GM13976 (cell line): ENCODE measurements at places on chromosomes 12 and 14.

- DNase-seq: no peak
These were observed 15.5 kb downstream of the GLIPR1L1 start for GRCh38 chr12:75349946-75350345.

GRCh38 chr14:49405291-49405690, 180.9 kb downstream of the RPS29 start:
- DNase-seq: no peak

DNA sequence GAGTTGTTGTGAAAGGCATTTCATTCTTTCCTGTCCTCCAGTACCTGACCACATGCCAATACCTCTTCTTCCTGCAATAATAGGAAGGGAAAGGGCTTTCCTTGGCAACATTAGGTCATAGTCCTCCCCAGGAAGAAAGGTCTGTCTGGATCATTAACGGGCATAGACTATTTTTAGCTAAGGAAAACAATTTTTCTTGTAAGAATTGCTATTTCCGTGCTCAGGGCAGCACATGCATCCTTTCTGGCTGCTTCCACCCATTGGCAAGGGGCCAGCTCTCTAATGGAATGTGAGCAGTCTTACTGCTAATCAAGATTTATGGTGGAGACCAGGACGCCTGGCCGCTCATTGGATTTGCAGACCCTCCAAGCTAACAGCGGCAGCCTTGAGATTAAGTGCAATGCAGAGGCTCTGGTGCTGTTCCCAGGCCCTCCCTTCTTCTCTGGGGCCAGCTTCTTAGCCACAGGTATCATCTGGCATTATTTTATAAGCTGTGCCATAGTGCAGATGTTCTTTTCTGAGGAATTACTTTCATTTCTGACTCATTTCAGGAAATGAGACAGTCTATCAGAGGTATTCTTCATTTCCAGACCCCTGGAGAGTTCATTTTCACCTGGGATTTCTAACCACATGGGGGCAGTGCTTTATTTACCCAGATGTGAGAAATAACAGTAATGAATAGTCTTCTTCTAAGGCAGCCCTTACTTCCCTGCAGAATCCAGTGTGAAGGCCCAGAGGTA, 52.9 kb downstream of the ANO6 start:
- DNase-seq: peak; percentile 17

GRCh38 chr14:99077076-99077843, 194.7 kb downstream of the BCL11B start:
- no peak for DNase-seq

DNA sequence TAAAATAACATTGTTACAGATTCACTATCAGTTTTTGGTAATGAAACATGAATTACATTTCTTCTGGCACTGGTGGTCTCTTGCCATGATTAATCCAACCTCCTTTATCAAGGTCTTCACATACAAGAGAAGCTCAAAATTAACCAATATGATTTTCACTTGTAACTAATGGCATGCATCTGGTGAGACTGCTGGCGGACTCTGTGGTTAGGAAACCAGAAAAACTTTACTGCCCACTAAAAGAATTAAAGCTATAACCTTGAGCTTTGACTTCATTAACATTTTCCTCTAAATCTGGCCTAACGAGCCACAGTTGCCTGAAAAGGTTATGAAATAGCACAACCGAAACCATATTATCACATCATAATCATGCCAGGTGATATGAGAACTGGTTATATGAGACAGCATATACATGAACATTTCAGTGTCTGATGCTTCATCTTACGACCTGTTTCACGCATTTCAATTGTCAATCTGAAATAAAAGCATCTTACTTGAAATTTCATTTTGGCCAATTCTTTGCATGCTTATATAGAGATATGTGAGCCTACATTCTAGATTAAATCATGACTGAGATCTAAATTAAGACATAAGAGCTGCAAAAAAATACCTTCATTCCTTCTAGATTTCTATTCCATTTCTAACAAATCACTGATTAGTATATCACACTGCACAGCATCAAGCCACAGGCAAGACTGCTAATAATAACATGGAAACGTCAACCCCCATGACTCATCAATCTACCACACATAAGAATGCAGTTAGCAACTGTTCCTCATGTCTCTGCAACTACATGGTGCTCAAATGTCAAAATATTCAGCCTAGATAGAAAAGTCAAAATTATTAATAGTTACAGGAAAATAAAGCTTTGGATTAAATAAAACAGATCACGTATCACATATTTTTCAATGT, 89.3 kb downstream of the OSBPL8 start:
- peak; percentile 48 for DNase-seq

- no peak for DNase-seq
These were observed 15.7 kb upstream of the MAX start for GRCh38 chr14:65117769-65118745.

GRCh38 chr12:112482733-112483132, 64.0 kb downstream of the PTPN11 start:
- no peak for DNase-seq

GRCh38 chr12:97541366-97541765, 78.8 kb downstream of the RMST start:
- no peak for DNase-seq

DNA sequence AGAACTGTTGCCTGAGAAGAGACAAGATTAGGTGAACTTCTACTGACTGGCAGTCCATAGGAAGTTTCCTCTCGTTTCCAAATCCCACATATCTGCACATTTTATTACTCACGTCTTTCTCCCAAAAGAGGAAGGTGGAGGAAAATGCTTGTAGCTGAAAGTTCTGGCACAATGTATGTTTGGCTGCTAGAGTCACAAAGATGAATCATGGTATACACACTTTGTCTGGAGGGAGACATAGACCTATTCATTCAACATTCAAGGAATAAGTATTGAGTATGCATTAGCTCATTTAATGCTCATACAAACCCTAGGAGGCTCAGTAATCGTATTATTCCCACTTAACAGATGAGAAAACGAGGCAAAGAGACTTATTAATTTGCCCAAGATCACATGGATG, 291.8 kb downstream of the FOXN3 start:
- no peak for DNase-seq

DNA sequence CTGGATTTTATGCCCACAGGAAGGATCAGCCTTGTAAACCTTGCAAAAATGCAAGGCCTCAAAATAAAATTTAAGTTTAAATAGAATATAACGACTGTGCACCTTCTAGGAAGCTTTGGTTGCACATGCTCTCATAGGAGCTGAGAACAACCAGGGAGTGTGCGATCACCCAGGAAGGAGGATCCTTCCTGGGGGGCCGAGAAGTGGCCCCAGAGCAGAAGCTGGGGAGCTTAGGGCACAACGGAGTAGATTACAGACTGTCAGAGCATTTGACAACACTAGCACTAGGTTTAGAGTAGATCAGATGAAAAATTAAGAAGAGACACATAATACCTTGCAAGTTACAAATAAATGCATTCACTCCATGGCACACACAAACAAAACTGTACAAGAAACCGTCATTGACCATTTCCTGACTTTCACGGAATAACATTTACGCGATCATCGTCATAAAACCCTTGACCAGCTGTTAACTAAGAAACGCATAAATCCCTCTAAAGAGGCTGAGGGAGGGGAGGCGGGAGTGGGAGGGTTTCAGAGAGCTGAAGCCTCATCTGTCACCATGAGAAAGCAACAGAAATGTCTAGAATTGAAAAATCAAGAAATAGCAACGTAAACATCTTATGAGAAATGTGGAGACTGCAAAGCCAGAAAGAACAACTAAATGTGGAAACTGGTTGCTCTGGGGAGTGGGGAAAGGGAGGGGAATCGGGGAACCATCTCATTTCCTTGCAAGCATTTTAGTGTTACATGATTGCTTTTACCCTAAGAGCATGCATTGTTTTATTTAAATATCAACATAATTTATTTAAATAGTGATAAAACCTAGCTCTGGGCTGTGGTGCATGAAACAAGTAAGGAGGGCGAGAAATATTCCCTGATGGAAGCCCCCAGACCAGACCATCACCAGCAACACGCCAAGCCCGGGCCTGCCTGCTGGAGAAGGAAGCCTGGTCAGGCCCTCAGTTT, 13.1 kb upstream of the CCDC85C start:
- no peak for DNase-seq
